AG09319 (cell line): ENCODE measurements at places on chromosomes 2 and 18.

GRCh38 chr2:148042219-148042618 lies 21.3 kb downstream of the MBD5 start:
- DNase-seq: no peak

DNA sequence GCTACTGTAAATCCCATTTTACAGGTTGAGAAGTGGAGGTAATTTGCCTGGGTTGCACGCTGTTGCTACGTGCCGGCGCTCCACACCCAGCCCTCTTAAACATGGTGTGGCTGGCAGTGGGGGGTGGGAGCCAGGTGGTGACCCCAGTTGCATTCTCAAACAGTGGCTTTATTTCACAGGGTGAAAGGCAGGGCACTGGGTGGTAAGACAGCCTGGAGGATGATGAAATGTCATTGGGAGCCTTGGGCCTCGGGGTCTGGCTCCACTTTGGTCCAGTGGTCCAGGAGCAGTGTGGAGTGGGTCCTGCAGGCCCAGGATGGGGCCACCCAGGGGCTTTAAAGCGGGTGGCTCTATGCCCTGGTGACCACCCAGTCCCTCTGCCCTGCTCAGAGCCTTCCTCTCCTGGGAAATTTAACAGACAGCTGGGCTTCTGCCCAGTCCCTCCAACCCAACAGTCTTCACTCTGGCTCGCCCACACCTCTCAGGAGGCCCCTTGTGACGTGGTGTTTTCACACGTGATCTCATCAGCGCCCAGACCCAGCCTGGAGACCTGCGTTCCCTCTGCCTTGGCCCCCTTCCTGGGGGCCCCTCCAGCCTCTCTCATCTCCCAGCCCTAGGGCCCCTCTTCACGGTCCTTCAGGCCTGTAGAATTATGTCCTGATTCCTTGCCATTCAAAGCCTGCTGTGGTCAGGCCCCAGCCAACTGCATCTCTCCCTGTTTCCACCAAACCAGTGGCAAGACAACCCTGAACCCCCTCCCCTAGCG lies 92.5 kb downstream of the INHBB start:
- DNase-seq: no peak

DNA sequence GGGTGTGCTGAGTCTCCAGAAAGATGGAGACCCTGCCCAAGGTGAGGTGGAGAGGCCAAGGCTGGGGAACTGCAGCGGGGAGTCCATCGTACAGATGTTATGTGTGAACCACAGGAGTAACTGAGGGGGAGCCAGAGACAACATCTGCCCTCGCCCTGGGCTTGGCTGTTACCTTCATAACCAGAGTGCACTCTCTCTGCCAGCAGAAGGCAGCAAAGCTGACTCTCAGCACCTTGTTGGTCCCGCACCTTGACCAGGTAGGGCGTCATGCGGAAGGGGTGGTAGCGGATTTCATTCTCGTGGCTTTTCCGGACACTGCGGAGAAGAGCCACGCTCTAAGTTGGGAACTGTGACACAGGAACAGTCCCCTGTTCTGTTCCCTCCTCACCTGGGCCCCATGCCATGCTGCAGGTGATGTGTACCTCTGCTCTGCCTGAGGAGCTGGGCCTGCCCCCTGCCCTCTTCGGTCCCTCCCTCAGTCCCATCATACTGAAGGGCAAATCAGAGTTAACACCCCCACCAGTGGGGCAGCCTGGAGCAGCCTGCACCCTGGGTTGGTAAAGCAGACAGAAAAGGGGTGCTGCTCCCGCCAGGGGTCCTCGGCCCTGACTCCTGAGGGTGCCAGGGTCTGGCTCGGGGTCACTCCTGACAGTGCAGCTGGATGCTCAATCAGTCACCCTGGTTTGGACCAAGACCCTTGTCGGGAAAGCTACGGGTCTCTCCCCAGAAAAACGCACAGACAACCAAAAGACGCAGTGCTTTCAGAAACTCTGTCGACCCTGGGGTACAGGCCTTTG lies 20.3 kb downstream of the PER2 start:
- DNase-seq: no peak

GRCh38 chr2:149743842-149744448 lies 156.4 kb upstream of the MMADHC start:
- DNase-seq: peak; percentile 74

DNA sequence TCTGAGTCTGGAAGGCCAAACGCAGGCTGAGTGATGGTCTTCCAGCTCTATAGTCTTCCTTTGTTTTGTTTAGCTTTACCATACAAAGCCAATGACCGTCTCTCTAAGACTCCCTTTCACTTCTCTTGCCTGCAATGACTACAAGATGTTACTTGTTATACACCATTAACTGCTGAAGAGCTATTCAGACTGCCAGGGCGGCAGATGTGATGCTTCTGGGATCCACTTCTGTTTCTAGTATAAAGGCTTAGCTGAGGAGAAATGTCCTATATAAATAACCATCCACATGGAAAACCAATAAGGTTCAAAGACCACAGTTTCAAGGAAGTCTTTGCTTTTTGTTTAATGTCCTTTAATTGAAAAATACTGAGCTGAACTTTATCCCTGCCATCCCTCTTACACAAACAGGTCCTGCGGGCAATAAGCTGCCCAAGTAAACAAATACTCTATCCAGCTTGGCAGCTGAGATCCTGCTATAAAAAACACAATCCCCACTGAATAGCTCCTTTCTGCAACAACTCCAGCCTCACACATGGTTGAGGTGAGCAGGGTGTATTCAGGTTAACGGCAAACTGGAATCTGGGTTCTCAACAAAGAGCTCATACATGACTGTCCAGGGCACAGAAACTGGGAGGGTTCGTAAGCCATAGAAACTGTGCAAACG lies 124.6 kb downstream of the VIT start:
- DNase-seq: no peak

DNA sequence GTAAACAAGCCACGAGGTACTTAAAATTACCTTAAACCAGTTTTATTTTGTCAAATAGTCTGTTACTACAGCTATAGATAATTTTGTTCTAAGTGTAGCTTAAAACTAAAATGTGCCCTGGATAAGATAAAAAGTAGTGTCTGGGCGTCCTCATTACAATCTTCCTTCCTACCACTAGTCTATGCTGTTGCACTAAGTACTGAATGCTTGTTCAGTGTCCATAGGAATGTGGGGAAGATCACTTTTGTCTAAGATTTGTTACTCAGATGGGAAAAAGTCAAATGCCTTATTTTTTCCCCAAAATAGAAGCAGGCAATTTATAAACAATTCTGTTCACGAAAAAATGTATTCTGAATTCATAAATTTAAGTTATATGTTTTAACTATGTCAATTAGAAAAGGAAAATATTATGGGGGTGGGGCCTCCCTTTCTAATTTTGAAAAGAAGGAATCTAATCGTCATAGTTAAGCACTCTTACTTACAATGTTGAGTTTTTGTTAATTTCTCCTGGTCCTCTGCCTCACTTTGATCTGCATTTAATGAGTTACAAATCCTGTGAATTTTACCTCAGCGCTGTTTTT lies 140.4 kb upstream of the VRK2 start:
- DNase-seq: peak; percentile 28

- no peak for DNase-seq
Measured at GRCh38 chr2:241639385-241639784, 1.9 kb downstream of the ATG4B start.

GRCh38 chr18:12884406-12885323 lies 628 bp upstream of the PTPN2 start:
- DNase-seq: no peak

DNA sequence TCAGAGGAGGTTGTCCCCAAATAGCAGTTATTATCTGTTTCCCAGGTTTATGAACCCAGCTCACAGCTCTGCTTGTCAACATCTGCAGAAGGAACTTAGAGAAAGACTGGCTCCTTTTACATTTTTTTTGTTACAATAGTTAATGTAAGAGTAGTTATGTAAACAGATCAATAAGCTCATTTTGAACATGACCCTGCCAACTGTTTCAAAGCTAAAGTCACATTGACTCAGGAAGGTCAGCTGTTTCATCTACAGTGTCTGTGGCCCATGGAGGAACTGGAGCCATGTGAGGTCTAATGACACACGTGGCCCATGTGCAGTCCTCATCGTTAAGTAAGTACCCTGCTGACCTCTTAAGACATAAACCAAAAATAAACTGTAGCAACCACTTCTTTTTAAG lies 97.1 kb downstream of the SH3RF3 start:
- no peak for DNase-seq

GRCh38 chr2:1716441-1716840 lies 27.9 kb downstream of the PXDN start:
- no peak for DNase-seq

DNA sequence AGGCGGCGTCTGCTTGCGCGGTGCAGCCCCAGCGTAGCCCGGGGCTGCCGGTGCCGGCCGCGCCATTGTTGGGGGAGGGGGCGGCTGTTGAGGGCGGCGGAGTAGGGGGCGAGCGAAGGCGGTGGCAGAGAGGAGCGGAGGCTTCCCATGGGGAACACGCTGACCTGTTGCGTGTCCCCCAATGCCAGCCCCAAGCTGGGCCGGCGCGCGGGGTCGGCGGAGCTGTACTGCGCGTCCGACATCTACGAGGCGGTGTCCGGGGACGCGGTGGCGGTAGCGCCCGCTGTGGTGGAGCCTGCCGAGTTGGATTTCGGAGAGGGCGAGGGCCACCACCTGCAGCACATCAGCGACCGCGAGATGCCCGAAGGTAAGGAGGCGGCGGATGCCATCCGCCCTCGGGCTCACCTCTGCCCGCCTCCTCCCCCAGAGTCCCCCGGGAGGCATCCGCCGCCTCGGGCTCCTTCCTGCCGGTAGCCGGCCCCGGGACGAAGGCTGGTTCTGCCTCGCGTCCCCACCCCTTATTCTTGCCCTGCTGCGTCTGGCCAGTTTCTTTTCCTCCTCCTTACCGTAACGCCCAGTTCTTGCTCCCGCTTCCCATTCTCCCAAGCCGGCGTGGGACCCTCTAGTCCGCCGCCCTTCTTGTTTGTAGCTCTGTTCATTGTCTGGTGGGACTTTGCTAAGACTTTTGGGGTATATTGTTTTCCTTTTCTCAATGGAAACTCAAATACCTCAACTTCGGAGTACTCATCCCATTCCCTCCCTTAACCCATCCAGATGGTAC lies 500 bp downstream of the CCNYL1 start:
- DNase-seq: no peak

DNA sequence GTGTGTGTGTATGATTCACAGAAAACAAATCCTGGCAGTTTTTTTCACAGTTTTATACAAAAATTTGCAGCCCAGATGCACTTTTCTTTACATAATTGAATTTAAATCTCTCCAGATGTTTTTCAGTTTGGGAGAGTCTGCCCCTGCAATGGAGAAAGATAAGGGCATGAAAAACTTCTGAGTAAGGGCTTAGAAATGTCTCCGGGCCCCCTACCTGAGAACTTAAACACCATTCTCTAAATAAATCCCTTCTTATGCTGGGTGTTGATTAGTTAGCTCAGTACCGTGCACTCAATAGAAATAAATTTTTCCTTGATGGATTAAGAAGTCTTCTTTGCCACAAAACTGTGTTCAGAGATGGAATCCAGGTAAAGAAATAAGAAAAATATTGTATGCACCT lies 64.5 kb downstream of the DPP4 start:
- no peak for DNase-seq

GRCh38 chr2:43313642-43314017 lies 87.2 kb upstream of the ZFP36L2 start:
- no peak for DNase-seq

DNA sequence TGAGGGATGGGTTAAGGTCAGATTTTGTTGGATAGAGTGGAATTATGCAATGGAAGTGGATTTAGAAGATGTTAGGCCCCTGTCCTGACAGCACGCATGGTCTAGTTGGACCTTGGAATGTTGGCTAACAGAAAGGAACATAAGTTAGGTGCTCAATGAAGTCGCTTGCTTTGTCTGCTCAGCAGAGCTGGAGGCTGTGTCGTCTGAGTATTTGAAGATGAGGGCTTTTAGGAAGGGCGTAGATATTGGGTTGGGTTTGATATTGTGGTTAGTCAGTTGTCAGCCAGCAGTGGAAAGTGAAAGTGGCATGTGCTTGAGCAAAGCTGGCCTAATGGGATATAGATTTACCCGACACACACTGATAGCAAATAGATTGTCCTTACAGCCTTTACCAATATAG lies 239.3 kb downstream of the PRKCE start:
- DNase-seq: no peak

GRCh38 chr2:9263428-9263827 lies 56.8 kb downstream of the ASAP2 start:
- no peak for DNase-seq
